ENCODE measurements at places on chromosomes 16 and 17.

GRCh38 chr17:21078016-21078780, 35.4 kb upstream of the USP22 start:
- DNase-seq = no peak

GRCh38 chr17:76079956-76080767, 1.2 kb downstream of the ZACN start:
- DNase-seq = no peak

- DNase-seq = no peak
These were observed 75.0 kb upstream of the LHX1 start for GRCh38 chr17:36862116-36862920.

GRCh38 chr16:22397931-22398330, 23.5 kb upstream of the CDR2 start:
- DNase-seq = peak; percentile 14

GRCh38 chr17:74631468-74632450, 8.2 kb upstream of the CD300E start:
- DNase-seq = peak; percentile 54

DNA sequence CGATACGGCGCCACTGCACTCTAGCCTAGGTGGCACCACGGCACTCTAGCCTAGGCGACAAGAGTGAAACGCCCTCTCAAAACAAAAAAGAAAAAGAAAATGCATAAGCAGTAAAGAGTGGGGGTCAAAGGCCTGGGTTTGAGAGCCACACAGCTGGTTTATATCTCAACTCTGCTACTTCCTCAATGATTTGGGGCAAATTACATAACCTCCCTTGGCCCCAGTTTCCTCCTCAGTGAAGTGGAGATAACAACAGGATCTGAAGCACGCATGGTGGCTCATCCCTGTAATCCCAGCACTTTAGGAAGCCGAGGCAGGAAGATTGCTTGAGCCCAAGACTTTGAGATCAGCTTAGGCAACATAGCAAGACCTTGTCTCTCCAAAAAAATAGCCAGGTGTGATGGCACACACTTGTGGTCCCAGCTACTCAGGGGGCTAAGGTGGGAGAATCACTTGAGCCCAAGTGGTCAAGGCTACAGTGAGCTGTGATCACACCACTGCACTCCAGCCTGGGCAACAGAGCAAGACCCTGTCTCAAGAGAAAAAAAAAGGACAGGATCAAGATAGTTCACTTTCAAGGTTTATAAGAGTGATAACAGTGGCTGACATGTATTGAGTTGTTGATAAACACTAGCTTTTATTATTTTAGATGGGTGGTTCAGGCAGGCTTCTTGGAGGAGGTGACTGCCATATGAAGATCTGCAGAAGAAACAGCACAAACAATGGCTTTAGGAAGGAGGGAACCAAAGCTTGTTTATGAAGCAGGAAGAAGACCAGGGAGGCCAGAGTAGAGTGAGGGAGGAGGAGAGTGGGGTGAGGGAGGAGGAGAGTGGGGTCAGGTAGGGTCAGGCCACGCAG, 8.5 kb upstream of the COG1 start:
- no peak for DNase-seq

DNA sequence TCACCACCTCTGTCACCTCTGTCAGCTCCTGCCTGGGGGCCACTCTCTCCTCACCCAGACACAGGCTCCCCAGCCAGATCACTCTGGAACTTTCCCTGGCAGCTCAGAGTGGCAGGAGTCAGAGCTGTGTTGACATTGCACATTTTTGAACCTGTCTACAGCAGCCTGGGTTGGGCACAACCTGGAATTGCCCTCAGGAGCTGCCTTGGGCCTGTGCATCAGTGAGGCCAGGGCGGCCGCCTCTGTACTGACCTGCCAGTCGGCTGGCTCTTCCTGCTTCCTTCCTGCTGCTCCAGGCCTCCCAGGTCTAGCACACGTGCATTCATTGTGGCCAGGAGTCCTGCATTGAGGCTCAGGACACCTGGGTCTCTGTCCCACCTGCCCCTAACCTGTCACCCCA, 14.2 kb upstream of the TMEM11 start:
- DNase-seq = no peak

DNA sequence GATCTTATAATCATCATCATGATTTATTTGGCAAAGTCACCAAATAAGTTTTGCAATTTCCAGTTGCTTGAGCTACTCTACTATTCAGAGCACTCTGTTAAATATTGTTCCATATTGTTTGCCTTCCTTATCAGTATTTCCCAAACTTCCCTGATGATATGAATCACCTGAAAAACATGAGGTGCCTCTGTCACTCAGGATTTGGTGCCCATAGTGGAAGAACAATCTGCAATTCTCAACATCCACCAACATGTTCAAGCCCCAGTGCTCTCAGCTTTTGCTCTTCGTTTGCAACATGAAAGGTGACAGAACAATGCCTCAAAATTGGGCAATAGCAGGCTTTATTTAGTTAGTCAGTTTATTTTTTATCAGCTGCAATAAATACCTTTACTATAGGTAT, 28.6 kb upstream of the WSB1 start:
- no peak for DNase-seq

DNA sequence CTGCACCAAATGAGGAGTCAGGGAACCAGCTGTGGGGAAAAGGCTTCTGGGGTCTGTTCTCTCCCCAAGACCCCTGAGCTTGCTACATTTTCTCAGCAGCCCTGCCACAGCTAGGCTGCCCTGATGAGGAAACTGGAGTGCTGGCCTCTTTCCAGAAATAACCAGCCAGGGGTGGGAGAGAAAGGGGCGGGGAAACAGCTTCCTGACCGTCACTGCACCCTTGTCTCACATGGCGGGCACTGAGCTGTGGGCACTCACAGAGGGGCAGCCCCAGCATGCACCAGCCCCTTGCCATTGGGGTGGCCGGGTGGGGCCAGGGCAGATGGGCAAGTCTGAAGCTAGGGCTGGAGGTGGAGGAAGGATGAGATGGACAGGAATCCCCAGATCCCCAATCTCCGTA, 2.9 kb downstream of the SRL start:
- DNase-seq = peak; percentile 18

DNA sequence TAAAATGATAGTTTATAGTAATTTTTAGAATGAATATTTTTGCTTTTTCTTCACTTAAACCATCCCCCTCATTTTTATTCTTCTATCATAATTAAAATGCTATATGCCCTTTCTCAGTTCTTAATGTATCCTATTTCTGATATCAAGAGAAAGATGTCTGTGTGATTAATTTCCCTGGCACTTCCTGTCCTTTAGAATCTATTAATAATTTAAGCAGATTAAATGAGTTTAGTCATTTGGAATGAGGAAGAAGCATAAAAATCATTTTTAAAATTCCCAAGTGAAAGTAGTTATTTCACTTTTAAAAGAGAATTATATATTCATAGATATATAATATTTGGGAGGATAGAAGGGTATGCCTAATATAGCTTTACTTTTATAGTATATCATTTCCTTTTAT, 27.8 kb upstream of the CDR2 start:
- peak; percentile 54 for DNase-seq

GRCh38 chr17:64177311-64178010, 47.5 kb upstream of the ERN1 start:
- DNase-seq = no peak

DNA sequence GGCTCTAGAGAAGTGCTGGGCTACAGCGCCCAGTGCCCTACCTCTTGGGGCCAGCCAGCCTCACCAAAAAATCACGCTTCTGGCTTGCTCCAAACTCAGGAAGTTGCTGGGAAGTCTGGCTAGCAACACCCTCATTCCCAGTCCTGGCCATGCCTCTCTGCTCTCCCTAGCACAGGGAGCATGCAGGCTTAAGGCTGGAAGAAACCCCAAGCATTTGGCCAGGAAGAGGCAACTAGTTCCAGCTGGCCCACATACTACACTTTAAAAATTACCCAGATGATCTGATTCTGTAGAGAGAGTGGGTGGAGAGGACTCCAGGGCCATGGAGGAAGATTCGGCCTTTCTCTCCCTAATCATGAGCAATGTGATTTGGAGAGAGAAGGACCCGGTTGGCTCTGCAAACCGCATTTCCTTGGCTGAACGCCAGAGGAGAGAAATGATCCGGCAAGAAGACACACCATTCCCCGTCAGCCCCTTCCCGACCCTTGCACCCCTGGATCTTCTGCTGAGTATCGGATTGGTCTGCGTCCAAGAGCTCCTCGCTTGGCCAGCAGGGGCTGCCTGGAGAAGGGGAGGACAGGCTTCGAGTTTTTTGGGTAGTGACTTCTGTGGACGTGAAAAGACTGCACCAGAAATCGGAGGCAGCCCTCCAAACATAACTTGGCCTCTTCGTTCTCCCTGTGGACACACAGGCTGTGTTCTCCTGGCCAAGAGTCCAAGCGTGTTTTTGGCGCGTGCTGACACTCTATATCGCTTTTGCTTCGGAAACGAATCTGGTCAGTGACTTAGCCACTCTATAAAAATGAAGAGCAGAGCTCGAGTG, 406.3 kb downstream of the WWOX start:
- peak; percentile 14 for DNase-seq

DNA sequence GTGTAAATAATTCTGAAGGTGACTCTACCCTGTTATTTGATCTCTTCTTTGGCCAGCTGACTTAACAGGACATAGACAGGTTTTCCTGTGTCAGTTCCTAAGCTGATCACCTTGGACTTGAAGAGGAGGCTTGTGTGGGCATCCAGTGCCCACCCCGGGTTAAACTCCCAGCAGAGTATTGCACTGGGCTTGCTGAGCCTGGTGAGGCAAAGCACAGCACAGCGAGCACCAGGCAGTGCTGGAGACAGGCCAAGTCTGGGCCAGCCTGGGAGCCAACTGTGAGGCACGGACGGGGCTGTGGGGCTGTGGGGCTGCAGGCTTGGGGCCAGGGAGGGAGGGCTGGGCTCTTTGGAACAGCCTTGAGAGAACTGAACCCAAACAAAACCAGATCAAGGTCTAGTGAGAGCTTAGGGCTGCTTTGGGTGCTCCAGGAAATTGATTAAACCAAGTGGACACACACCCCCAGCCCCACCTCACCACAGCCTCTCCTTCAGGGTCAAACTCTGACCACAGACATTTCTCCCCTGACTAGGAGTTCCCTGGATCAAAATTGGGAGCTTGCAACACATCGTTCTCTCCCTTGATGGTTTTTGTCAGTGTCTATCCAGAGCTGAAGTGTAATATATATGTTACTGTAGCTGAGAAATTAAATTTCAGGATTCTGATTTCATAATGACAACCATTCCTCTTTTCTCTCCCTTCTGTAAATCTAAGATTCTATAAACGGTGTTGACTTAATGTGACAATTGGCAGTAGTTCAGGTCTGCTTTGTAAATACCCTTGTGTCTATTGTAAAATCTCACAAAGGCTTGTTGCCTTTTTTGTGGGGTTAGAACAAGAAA, 5.1 kb downstream of the STH start:
- DNase-seq = peak; percentile 22

DNA sequence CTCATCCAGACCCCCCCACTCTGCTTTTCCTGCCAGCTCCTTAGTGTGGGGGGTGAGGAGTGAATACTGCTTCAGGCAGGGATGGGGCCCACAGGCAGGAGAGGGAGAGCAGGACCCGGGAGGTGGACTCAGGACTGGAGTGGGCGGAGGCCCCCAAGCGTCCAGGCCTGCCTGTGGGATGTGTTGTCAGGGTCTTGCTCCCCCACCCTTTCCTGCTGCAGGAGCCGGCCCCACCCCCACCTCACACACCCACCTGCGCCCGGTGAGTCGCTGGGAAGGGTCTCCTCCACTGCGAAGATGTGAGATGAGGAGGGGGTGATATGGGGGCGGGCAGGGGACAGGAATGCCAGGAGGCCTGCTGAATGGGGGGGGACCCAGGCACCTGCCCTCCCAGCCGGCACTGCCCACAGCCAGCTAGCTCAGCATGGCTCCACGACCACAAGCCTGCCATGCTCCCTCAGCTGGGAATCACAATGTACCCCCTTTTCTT, 1.1 kb downstream of the FAM171A2 start:
- no peak for DNase-seq

DNA sequence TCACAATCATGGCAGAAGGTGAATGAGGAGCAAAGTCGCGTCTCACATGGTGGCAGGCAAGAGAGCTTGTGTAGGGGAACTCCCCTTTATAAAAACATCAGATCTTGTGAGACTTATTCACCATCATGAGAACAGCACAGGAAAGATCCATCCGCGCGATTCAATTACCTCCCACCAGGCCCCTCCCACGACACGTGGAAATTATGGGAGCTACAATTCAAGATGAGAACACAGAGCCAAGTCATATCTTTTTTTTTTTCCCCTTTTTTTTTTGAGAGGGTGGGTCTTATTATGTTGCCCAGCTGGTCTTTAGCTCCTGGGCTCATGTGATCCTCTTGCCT, 60.0 kb downstream of the RPTOR start:
- no peak for DNase-seq
